ENCODE measurements at places on chromosomes 4 and X. TPM values are rescaled to one million over a fixed set of nuclear protein-coding genes. Genes with fewer than 3 reads are reported as not detected.

The LRP2BP gene
- total RNA-seq = 0.27 TPM

The MAP7D2 gene
- 0.23 TPM for total RNA-seq

The MGAT4D gene
- total RNA-seq = not detected

The MAGEA2B gene
- total RNA-seq = not detected

The CSN1S1 gene
- total RNA-seq = not detected

The OCIAD2 gene
- total RNA-seq = 44.4 TPM

The UBA6 gene
- 64.7 TPM for total RNA-seq

The WDFY3 gene
- 25.7 TPM for total RNA-seq

The MAB21L2 gene
- total RNA-seq = not detected

The ARHGEF6 gene
- 2.7 TPM for total RNA-seq
